NCI-H1092 treated with DMSO at 0.1 percent for 48 hours (cell line): ENCODE measurements at places on chromosomes 6 and 20.

DNA sequence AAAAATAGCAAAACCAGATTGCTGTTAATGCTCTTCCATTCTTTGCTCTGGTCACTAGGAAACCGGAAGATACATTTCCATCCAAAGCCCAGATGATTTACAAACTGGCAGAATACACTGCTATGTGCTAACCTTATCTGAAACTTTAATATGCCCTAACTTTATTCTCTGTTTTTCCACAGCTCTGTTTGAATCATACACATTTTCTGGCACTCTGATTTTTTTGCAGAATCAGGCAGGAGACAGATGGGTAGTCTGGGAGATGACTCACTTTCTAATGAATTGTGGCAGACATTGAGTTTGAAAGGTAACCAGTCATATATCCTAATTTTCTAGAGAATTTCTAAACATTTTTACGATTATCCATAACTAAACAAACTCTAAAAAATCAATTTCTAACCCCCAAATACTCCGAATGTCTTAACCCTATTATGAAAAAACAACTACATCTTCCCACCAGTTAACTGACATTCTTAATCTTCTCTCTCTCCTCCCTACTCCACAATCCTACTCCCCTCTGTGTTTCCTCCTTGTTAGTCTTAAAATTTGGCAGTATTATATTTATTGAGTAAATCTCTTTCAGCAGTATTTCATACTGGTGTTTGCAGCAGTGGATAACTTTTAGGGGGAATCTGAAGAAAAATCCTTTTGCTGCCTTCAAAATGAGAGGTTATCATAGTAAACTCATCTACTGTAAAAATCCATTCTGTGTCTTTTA, 63.5 kb downstream of the MAN1A1 start:
- no peak for DNase-seq

DNA sequence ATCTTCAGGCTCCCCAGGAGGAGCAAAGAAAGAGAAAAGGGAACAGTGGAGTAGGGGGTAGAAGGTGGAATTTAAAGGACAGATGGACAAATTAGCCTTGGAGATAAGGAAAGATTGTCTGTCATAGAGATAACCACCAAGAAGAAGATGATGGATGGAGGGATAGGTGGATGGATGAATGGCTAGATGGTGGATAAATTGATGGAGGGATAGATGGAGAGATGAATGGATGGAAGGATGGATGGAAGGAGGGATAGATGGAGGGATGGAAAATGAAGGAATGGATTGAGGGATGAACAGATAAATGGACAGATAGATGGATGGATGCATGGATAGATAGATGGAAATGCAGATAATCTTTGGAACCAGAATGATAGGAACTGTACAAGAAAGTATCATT, 102.8 kb downstream of the TNFAIP3 start:
- no peak for DNase-seq

GRCh38 chr20:10662151-10662550, 11.6 kb downstream of the JAG1 start:
- DNase-seq = no peak

GRCh38 chr6:149061930-149062329, 255.6 kb upstream of the TAB2 start:
- no peak for DNase-seq

GRCh38 chr6:101818051-101818450, 424.5 kb downstream of the GRIK2 start:
- no peak for DNase-seq
